ENCODE measurements at places on chromosomes 3 and 15.

DNA sequence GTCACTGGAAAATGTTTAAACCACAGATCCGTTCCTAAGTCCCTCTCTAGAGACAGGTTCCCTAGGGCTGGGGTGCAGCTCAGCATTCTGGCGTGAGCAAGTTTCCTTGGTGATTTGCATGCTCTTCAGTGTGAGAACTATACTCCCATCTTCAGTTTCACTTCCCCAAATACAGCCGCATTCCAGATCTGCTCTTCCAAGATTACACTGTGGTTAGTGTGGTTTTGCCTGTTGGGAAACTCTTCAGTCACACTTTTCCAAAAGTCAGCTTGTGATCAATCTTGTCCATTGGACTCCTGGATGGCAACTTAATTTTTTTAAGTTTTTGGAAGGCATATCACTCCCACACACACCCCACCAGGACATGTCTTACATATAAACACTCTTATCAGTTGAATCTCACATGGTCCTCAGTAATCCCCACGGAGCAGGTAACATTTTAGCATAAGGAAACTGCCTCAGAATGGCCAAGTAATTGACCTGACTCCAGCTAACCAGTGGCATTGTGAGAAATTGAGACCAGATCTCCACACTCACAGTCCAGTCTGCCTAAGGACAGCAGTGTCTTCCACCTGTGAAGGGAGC is 33.5 kb upstream of the PTPN23 start:
- H3K4me3 ChIP-seq, result no peak overlapping the region
- H3K36me3 ChIP-seq, result no peaks in the 10 kb centered on the region
- H3K27me3 ChIP-seq, result no peaks in the 10 kb centered on the region
- no peak overlapping the region for H3K27ac ChIP-seq
- H3K4me1 ChIP-seq, result no peaks in the 10 kb centered on the region

- DNase-seq, result no peak
- H3K27ac ChIP-seq, result no peak overlapping the region
- H3K36me3 ChIP-seq, result no peaks in the 10 kb centered on the region
- no peak overlapping the region for H3K4me3 ChIP-seq
These were observed 365.1 kb upstream of the ICE2 start for GRCh38 chr15:60844010-60844409.

GRCh38 chr15:33955945-33956344 is 12.4 kb upstream of the CHRM5 start:
- no peak for DNase-seq
- H3K36me3 ChIP-seq, result no peaks in the 10 kb centered on the region
- H3K4me3 ChIP-seq, result no peak overlapping the region
- no peaks in the 10 kb centered on the region for H3K4me1 ChIP-seq
- no peak overlapping the region for H3K27ac ChIP-seq

- no peak overlapping the region for H3K27ac ChIP-seq
- H3K36me3 ChIP-seq, result no peaks in the 10 kb centered on the region
These were observed 88.6 kb upstream of the ZNF385D start for GRCh38 chr3:21839592-21839991.

GRCh38 chr15:55221090-55222011 is 24.6 kb upstream of the RSL24D1 start:
- no peaks in the 10 kb centered on the region for H3K27me3 ChIP-seq
- peak overlapping the region; percentile 47 for H3K27ac ChIP-seq
- DNase-seq, result no peak
- H3K4me3 ChIP-seq, result no peak overlapping the region

DNA sequence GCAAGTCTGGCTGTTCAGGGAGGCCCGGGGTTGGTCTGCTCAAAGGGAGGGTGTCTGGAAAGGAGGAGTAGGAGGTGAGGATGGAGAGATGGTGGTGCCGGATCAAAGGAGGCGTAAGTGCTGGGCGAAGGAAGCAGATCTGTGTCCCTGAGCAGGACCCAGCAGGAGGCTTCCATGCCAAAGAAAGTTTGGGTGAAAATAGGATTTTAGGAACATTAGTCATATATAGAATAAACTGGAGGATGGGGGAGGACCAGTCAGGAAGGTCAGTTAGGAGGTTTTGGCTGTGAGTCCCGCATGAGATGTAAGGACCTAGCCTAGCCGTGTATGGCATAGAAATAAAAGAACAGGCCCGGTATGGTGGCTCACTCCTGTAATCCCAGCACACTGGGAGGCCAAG is 28.6 kb upstream of the VPS8 start:
- H3K27me3 ChIP-seq, result no peaks in the 10 kb centered on the region
- DNase-seq, result no peak
- H3K27ac ChIP-seq, result no peak overlapping the region
- peaks cover 3% of the 10 kb centered on the region for H3K4me1 ChIP-seq
- no peak overlapping the region for H3K4me3 ChIP-seq

DNA sequence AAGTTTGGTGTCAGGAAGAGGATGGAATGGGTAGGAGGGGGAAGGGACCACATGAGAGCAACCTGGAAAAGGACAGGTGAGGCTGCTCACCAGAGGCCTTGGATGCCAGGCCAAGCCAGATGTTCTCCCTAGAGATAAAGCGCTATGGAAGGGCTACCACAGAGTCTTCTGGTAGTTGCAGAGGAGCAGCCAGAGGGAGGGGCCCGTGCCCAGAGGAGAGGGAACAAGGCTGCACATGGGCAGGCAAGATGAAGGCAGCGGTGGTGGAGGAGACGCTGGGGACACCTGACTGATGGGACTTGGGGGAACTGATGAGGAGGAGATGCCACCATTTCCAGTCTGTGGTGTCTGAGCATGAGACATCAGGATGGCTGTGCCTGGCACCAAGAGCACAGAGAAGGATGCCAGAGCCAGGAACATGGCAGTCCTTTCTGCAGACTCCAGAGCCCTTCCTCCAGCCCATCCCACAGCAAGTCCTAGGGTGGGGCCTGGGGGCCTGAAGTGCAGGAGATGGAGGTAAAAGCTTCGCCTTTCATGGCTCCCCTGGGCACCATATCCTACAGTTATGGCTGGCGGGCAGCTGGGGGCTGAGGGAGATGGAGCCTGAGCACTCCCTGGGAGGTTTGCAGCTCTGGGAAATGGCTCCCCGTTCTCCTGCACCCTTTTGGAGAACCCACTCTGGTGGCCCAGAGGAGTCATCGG is 103.0 kb downstream of the ETFA start:
- no peak for DNase-seq
- H3K36me3 ChIP-seq, result no peaks in the 10 kb centered on the region
- H3K4me1 ChIP-seq, result no peaks in the 10 kb centered on the region
- H3K27me3 ChIP-seq, result no peaks in the 10 kb centered on the region
- no peak overlapping the region for H3K27ac ChIP-seq
- no peak overlapping the region for H3K4me3 ChIP-seq

- no peaks in the 10 kb centered on the region for H3K4me1 ChIP-seq
- no peaks in the 10 kb centered on the region for H3K36me3 ChIP-seq
- no peak overlapping the region for H3K4me3 ChIP-seq
- DNase-seq, result no peak
- no peaks in the 10 kb centered on the region for H3K27me3 ChIP-seq
- no peak overlapping the region for H3K27ac ChIP-seq
These were observed 33.4 kb downstream of the FGD5 start for GRCh38 chr3:14852058-14852594.

DNA sequence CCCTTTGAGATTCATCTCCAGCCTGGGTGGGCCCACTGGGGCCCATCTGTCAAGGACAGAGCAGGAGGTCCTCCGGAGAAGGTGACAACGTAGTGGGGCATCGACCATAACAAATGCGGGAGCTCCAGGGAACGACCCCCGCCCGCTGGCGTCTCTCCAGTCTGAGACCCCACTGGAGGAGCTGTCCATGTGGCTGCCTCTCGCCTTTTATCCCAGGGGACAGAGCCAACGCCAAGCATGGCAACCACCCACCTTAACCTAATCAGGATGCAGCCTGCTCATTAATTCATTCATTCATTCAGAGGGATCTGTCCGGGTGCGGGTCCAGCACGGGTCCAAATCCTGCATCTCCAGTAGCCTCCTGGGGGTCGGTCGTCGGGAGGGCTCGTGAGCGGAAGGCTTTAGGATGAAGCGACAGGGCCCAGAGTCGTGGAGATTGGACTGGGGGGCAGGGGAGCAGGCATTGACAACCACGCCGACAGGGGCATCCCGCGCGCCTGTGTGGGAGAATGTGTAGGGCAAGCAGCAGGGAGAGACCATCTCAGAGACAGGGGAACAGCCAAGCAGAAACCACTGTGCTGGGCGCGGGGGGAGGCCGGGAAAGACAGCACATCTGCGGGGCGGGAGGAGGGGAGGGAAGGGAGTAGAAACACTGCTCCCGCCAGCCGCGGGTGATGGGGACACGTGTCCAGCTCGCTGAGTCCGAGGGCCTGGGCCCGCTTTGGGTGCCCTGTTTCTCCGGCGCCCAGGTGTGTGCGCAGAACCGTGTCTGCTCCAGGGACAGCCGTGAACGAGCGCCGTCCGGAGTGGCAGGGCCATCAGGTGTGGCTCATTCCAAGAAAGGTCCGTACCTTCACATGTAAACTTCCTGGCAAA is 1.9 kb downstream of the PIGZ start:
- H3K27ac ChIP-seq, result no peak overlapping the region
- no peak for DNase-seq
- H3K36me3 ChIP-seq, result no peaks in the 10 kb centered on the region

- DNase-seq, result no peak
- no peaks in the 10 kb centered on the region for H3K27me3 ChIP-seq
- H3K4me3 ChIP-seq, result no peak overlapping the region
- H3K4me1 ChIP-seq, result no peaks in the 10 kb centered on the region
- no peak overlapping the region for H3K27ac ChIP-seq
- H3K36me3 ChIP-seq, result no peaks in the 10 kb centered on the region
These were observed 41.2 kb downstream of the TIMP4 start for GRCh38 chr3:12117473-12117872.

DNA sequence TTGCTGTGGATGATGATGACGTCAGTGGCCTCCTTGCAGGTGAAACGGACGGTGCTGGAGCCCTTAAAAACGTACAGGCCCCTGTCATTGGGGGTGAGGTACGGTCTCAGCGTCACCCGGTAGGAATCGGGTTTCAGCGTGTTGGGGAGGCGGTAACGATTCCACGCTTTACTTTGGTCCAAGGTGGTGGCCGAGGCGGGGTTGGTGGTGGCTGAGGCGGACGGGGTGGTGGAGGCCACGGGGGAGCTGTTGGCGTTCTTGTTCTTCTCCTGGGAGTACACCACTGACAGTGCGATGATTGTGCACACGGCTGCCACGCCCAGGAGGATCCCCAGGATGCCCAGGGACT is 8.5 kb downstream of the ANPEP start:
- no peaks in the 10 kb centered on the region for H3K27me3 ChIP-seq
- H3K4me3 ChIP-seq, result no peak overlapping the region
- H3K36me3 ChIP-seq, result no peaks in the 10 kb centered on the region
- H3K27ac ChIP-seq, result no peak overlapping the region
- H3K4me1 ChIP-seq, result peaks cover 4% of the 10 kb centered on the region
- DNase-seq, result no peak

DNA sequence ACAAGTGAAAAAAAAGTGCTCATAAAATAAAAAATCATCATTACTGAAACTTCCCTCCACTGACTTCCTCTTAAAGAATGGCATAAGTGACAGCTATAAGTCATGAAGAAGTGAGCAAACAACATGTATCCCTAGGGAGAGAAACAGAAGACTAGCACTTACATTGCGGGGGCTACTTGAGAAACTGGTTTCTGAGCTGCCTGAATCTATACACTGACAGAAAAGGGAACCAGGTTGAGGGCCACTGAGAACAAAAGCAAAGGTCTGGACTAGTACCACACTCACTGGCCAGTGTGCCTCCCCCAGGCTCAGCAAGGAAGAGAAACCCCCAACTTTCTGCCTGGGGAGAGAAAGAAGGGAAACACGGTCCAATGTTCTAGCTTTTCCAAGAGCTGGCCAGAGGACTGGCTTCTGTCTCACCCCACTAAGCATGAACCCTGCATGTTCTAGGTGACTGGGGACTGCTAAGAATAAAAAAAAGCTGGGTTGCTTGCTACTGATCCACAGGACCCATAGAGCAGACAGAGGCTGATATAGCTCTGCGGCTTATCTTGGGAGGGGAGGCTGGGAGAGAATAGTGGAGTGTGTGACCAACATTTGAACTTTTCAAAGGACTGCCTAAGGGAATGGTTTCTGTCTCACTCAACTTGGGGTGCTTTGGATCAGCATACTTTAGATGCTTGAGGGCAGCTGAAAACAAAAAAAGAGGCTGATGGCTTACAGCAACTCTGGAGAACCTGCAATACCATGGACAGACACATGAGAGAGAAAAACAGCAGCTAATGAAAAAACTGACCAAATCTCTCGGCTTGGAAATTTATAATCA is 8.1 kb downstream of the RAD18 start:
- no peak overlapping the region for H3K27ac ChIP-seq
- no peaks in the 10 kb centered on the region for H3K27me3 ChIP-seq
- H3K4me3 ChIP-seq, result no peak overlapping the region
- no peaks in the 10 kb centered on the region for H3K36me3 ChIP-seq

DNA sequence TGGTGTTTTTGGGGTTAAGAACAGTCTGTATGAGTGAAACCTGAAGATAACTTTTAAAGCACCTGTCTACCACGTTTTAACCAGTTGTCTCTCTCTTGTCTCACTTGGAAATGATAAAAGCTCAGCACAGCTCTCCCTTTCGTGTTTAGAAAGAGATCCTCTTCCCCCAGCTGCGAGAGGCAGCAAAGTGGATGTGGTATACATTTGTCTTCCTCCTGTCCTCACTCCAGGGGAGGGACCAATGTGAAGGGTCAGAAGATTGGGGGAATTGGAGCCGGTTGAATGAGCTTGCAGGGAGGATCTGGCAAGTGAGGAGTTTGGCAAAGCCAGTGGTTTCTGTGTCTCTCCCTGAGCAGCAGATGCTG is 14.6 kb downstream of the SMAD6 start:
- no peaks in the 10 kb centered on the region for H3K4me1 ChIP-seq
- no peaks in the 10 kb centered on the region for H3K27me3 ChIP-seq
- no peak overlapping the region for H3K4me3 ChIP-seq
- DNase-seq, result no peak
- H3K36me3 ChIP-seq, result no peaks in the 10 kb centered on the region
- H3K27ac ChIP-seq, result no peak overlapping the region

GRCh38 chr15:77507143-77507897 is 86.6 kb downstream of the HMG20A start:
- H3K4me1 ChIP-seq, result peaks cover 15% of the 10 kb centered on the region
- H3K4me3 ChIP-seq, result no peak overlapping the region
- H3K36me3 ChIP-seq, result no peaks in the 10 kb centered on the region
- no peaks in the 10 kb centered on the region for H3K27me3 ChIP-seq

- no peak for DNase-seq
- no peak overlapping the region for H3K4me3 ChIP-seq
- H3K27ac ChIP-seq, result peak overlapping the region; percentile 31
- no peaks in the 10 kb centered on the region for H3K36me3 ChIP-seq
These were observed 93.5 kb upstream of the THBS1 start for GRCh38 chr15:39487458-39487735.

DNA sequence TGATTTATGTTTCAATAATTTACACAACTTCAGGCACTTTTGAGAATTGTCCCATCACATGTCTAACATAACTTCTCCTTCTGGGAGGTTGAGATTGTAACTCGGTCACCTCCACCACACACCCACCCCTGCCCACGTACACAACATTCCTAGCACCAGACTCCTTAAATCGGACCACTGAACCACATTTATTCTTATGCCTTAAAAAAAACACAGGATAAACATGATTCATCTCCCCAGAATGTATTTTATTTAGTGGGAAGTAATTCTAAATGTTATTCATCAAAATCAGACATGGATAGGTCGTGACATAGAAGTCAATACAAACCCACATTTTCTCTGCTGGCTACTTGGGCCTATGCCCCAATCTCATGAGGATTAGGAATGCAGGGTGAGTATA is 3.0 kb downstream of the SNTN start:
- H3K36me3 ChIP-seq, result no peaks in the 10 kb centered on the region
- H3K27ac ChIP-seq, result no peak overlapping the region
- H3K27me3 ChIP-seq, result no peaks in the 10 kb centered on the region
- no peak overlapping the region for H3K4me3 ChIP-seq
- H3K4me1 ChIP-seq, result no peaks in the 10 kb centered on the region
